ENCODE measurements at places on chromosomes 2 and 18.
A peak's percentile ranks its signal among the peaks of the same experiment; 100 is the strongest.

GRCh38 chr2:219633276-219634065, 6.0 kb downstream of the SLC4A3 start:
- no peak for DNase-seq

DNA sequence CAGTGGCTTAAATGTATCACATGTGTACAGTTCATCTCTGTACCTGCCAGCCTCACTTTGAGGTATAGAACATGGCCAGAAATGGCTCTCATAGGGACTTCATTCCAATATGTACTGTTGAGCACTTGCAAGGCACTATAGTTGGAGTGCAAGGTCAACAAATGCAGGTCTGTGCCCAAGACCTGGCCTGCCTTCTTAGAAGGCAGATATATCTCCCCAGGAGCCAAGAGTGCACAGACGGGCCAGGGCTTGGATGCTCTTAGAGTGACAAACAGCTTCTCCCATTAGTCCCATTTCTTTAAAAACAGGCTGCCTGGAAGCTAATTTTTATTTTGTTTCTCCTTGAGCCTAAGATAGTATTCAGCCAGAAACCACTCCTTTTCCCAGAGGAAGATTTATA, 7.3 kb downstream of the TEX261 start:
- DNase-seq = no peak

DNA sequence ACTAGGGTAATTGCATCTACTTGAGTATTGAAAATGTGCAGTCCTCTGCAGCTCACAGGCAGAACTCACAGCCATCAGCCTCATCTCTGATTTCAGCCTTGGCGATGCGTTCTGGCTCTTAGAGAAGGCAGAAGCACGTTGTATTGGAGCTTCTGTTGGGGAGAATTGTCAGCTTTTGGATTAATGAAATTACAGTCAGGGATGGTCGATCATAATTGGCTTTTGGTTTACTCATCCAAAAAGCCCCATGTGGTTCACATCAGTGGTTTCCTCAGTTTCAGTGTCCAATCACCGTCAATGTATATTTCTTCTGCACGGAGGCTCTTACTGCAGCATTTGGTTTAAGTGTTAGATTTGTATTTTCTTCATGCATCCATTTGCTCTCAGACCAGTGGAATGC, 218.5 kb upstream of the SOX11 start:
- no peak for DNase-seq

DNA sequence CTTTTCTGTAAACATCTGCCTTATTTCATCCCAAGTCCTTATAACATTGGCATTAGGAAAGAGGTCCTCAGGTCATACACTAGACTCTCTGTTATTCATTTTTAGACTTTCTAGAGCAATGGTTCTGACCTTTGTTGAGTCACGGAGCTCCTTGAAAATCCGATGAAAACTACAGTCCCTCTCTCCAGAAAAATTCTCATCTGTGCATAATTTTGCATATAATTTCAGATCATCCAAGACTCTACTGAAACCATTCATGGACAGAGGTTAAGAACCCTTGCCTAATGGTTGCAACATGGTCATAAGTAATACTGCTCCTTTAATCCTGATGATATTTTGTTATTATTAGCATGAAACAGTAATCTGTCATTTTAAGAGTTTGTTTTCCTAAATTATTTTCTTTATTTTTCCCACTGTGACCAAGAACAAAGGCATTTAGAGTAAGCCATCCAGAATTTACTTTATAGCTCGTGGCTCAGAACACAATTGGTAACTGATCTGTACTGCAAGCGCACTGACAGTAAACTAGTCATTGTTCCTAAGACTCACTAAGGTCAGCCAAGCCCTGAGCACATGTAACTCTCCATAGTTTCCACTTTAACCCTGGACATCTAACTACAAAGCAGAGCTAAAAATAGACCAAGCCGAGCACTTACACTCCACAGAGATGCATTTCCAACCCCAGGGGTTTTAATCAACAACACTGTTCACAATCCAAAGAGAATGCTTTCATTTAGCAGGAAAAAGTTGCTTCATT, 8.4 kb downstream of the MYOM1 start:
- peak; percentile 20 for DNase-seq

DNA sequence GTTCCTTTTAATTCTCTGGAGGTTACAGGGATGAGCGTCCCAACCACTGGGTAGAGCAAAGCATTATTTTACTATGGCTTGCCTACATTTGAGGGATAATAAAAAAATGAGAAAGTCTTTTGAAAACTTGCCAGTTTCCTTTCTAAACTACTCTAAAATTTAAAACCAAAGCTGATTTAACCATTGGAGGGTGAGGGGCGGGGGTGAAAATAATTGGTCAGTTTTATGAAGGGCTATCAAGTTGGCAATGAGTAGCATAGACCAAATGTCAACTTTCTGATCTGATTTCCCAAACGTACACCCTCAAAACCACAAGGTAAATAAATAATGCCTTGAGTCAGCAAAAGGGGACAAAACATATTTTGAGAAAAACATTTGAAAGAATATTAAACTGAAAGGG, 85.7 kb upstream of the STK17B start:
- no peak for DNase-seq

DNA sequence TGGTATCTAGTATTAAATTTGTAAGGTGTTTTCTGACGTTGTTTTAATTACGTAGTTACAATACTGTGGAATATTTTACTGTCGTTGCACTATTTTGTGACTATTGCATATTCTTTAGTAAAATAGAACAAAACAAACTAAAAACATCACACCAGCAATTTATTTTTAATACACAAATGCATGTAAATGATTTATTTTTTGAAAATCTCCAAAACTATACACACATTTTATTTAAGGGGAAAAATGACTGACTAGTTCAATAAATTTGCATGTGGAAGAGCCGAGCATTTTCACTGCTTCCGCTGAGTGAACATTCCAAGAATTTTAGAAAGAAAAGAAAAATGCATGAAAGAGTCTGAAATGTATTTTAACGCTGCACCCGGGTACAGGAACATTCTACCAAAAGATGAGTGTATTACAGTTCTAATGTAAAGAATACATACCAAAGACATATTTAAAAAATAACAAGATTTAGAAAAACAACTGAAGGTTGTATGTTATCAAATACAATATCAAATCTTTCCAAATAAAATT, 257.7 kb downstream of the MEIS1 start:
- DNase-seq = no peak

DNA sequence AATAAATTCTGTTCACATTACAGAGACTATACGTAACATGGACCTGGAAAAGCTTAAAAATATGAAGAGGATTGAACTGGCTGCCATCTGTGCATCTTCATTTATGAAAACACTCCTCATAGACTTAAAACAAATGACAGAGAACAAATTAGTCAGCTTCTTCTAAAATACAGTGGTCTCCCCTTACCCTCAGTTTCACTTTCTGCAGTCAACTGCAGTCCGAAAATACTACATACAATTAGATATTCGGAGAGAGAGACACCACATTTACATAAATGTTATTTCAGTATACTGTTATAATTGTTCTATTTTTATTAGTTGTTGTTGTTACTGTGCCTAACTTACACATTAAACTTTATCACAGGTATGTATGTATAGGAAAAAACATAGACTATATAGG, 6.5 kb downstream of the RNF103 start:
- no peak for DNase-seq

DNA sequence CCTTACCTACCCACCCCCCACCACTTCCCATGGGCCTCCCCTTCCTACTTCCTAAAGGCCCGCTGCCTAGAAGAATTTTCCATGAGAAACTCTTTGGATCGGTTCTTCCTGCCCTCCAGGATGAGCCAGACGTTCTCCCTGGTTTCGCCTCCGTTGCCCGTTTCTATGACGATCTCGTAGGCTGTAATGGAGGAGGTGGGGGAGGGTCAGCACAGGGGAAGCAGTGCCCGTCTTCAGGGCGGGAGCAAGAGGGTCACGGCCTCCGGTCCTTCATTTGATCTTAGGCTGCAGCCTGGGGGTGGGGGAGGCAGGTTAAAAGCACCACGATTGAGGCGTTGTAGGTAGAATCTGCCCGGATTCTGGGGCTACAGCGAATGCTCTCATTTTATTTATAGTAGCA, 172.0 kb downstream of the LOXHD1 start:
- DNase-seq = no peak

GRCh38 chr2:158969162-158969714, 798 bp downstream of the TANC1 start:
- DNase-seq = peak; percentile 58

- DNase-seq = no peak
Measured at GRCh38 chr2:99297994-99298393, 3.0 kb downstream of the LYG1 start.

- DNase-seq = no peak
Measured at GRCh38 chr2:28250006-28250405, 142.7 kb upstream of the FOSL2 start.

- DNase-seq = no peak
Measured at GRCh38 chr2:27855476-27855875, 34.7 kb downstream of the RBKS start.

- no peak for DNase-seq
Measured at GRCh38 chr2:133713049-133713580, 144.9 kb upstream of the NCKAP5 start.

GRCh38 chr2:21118302-21118920, 5.4 kb upstream of the TDRD15 start:
- DNase-seq = peak; percentile 59

DNA sequence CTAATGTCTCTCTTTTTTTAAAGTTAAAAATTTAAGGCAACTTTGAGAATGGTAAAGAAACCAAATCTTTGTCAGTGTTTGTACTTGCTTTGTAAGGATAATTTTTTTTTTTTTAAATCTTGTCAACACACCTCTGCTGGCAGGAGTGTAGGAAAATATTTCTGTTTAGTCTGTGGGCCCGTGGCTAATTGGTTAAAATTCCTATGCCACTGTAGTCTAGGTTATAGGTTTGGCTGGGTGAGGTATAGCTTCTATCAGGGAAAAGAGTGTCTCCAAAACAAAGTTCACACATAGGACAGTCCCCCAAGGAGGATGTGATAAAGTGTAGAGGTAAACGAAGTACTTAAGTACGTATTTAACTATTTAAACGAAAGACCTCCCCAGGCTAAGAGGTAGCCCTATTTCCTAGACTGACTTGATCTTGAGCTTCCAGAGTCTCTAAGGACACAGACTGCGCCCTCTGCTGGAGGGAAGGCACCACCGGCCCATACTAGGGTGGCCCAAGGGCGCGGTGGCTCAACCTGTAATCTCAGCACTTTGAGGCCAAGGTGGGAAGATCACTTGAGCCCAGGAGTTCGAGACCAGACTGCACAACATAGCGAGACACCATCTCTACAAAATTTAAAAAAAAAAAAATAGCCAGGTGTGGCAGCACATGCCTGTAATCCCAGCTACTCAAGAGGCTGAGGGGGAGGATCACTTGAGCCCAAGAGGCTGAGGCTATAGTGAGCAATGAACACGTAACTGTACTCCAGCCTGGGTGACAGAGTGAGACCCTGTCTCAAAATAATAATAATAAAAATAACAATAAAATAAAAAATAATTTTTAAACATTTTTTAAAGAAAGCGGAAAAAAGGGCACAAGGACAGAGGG, 8.9 kb downstream of the TEX44 start:
- DNase-seq = peak; percentile 94

DNA sequence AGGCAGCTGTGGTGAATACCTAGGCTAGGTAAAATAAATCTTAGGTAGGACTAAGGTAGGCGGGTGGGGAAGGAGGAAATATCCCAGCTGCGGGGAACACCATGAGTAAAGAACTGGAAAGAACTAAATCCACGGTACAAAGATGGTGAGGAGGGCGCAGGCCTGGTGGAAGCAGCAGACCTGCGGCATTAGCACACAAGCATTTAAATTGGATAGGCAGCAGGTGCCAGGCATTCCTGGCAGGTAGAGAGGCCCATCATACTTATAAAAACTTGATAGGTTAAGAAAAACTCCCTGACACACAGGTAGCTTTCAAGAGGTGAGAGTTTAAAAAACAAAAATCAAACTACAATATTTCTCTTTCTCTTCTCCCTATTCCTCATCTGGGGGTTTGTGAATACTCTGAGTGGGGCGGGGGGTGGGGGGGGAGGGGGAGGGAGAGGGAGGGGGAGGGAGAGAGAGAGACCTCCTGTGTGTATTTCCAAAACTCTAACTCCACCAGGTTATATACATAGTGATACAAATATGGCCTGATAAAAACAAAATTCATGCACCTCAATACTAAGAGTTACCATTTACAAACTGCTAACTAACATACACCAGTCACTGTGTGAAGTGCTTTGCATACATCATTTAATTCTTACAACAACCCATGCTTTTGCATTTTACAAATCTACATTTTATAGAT, 13.5 kb downstream of the AAK1 start:
- no peak for DNase-seq

DNA sequence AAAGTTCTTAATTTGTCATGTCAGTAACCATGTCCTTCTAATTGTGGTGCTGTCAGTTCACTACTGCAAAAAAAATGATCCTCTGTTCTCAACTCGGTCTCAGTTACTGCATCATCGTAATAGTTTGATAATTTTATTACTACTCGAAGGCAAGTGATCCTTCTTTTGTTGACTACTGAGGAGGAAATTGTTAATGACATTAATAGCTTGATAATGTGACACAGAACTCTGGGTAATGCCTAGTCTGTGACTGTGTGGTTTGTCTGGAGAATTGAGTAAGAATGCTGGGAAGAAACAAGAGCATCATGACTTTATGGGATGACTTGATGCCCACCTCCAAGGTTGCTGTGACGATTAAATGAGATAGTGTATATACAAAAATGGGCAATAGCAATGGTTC, 267.2 kb downstream of the LRRTM1 start:
- DNase-seq = no peak

DNA sequence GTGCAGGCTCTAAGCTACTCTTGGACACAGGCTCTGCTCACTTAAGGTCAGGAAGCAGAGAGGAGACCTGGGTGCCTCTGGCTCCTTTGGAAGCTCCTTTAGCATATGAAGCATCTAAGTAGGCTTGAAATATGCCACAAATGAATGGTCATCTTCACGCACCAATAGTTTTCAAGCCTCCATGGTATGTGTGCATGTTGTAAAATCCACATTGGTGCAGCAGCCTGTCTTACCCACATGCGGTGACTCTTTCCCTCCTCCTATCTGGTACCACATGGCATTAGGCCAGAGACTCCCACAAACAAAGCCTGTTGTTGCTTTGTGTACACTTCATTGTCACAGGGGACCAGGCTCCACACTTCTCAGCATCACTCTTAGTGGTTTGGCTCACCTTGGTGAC, 442.2 kb upstream of the RAB12 start:
- DNase-seq = no peak

- DNase-seq = no peak
Measured at GRCh38 chr18:68985172-68985820, 187.4 kb downstream of the CCDC102B start.

DNA sequence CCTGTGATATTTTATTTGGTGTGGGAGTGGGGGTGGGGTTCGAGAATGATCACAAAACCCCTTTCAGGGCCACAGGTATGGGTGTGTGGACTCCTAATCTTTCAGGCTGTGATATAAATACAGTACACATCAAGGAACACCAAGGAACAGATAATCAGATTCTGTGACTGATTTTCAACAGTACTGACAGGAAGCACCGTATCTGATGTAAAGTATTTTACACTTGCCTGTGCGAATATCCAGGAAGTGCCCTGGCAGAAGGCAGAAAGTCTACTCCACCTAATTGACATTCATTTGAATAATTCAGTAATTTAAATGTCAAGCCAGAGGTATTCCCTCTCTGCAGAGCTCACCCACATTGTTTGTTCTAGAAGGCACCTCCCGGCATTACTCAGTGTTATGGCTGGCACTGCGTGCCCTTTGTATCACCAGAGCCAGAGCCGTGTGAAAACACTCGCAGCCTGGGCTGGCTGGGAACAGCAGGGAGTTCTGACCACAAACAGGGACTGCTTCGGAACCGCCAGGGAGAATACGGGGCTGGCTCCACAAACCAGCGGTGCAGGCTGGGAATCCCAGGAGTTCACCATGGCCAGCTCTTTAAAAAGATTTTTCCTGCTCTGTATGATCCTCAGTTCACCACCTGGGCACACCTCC, 91.8 kb downstream of the ACVR1 start:
- DNase-seq = peak; percentile 67

GRCh38 chr2:114068438-114068837, 178.5 kb downstream of the ACTR3 start:
- no peak for DNase-seq
